ENCODE measurements at places on chromosomes 7 and 10.

- DNase-seq, result no peak
These were observed 182.3 kb downstream of the NRP1 start for GRCh38 chr10:33152146-33152545.

DNA sequence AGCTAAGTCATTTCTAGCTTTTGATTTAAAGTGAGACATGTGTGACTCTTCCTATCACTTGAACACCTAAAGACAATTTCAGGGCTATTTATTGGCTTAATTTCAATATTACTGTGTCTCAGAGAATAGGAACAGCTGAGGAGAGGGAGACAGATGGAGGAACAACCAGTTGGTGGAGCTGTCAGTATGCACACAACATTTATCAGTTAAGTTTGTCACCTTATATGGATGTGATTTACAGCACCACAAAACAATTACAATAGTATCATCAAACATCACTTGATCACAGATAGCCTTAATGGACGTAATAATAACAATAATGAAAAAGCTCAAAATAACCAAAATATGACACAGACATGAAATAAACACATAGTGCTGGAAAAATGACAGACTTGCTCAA lies 129.6 kb downstream of the NPSR1 start:
- DNase-seq, result no peak

- DNase-seq, result no peak
These were observed 271.6 kb upstream of the SLC26A5 start for GRCh38 chr7:103717574-103717973.

GRCh38 chr7:27793780-27794179 lies 53.8 kb downstream of the TAX1BP1 start:
- no peak for DNase-seq

Data from HFF-Myc (cell line).